ENCODE measurements at places on chromosomes 12 and 14. TPM values are rescaled to one million over a fixed set of nuclear protein-coding genes. Genes with fewer than 3 reads are reported as not detected.

The OLR1 gene
- total RNA-seq = not detected

The TMPRSS12 gene
- total RNA-seq = not detected

The SERPINA5 gene
- total RNA-seq = not detected

The CD4 gene
- 1.00 TPM for total RNA-seq

The DHRS2 gene
- total RNA-seq = not detected

The TROAP gene
- 0.49 TPM for total RNA-seq

The METTL3 gene
- 23.7 TPM for total RNA-seq

The PZP gene
- not detected for total RNA-seq

The ZDHHC22 gene
- not detected for total RNA-seq

DNA sequence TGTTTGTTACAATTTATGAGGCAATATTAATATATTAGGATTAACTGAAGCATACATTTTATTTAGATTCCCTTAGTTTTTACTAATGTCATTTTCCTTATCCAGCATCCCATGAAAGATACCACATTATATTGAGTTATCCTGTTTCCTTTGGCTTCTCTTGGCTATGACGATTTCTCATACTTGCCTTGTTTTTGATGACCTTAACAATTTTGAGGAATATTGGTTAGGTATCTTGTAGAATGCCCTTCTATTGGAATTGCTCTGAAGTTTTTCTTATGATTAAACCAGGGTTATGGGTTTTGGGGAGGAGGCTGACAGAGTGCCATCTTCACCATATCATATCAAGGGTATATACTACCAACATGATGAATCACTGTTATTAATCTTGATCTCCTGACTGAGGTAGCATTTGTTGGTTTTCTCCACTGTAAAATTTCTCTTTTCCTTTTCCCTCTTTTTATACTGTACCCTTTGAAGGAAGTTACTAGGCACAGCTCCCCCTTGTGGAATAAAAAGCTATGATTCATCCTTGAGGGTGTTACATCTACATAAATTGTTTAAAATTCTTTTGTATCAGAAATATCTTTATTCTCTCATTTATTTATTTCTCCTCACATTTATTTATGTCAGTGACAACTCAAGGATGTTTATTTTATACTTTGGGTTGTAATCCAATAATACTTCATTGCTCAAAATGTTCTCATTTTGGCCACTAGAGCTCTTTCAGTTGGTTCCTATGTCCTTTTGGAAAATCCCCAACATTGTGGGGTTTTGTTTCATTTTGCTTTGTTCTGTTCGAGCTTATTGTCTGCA is 239.0 kb downstream of the SLC16A7 start:
- DNase-seq = no peak

- DNase-seq = no peak
Measured at GRCh38 chr12:53195516-53196420, 11.3 kb downstream of the ITGB7 start.

DNA sequence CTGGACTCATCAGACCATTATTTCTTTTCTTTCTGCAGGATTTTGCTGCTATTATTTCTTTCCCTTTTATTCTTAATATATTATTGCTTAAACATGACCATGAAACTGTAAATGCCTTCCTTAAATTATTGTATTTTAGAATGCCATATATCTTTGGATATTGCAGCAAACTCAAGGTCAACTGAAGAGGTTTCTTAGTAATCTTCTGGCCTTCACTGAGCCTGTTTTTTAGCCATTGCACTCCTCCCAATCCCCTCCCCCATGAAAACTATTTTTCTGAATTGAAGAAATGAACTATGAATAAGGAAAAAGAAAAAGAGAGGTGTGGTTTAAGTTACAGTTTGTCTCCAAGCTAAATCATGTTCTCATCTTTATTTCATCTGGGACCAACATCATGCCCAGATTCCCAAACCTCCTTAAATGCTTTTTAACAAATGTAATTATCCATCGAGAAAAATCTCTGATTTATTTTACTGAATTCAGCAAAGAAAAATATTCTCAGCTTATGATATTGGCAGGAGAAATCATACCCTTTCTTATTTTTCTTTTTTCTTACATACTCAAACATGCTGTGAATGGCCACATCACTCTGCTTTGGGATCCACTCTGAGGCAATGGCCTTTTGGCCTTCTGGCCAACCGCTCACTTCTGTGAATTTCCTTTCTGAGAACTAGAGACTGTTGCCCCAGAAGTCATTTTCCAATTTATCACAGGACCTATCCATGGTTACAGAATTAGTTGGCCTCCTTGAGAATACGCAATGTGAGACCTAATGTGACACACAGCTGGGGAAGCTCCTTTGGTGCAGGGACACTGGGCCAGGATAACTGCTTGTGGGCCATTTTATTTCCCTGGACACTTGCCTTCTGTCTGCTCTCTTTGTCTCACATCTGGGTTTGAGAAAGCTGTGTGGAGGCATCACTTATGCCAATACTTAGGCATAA is 50.9 kb downstream of the IGF1 start:
- DNase-seq = no peak

DNA sequence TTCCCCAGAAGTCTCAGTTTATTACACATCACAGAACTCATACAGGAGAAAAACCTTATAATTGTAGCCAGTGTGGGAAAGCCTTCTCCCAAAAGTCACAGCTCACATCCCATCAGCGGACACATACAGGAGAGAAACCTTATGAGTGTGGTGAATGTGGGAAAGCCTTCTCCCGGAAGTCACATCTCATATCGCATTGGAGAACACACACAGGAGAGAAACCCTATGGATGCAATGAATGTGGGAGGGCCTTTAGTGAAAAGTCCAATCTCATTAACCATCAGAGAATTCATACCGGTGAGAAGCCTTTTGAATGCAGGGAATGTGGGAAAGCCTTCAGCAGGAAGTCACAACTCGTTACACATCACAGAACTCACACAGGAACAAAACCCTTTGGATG is 20.1 kb downstream of the ZNF84 start:
- no peak for DNase-seq

- no peak for DNase-seq
Measured at GRCh38 chr14:56844406-56845002, 34.2 kb upstream of the OTX2 start.

DNA sequence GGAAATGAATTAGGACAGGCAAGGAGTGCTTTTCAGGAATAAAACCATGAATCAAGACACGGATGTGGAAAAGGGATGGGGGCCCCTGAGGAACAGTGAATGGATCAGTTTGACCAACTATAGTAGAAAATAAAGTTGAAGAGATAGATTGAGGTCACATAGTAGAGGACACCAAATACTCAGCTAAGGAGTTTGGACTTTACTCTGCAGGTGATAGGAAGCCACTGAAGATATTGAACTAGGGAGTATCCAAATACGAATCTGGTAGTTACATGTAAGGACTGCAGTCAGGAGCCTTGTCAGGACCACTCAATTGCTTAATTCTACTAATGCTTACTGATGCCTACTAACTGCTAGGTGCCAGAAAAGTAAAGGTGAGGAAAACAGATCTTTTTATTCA is 20.4 kb downstream of the ENTPD5 start:
- no peak for DNase-seq

DNA sequence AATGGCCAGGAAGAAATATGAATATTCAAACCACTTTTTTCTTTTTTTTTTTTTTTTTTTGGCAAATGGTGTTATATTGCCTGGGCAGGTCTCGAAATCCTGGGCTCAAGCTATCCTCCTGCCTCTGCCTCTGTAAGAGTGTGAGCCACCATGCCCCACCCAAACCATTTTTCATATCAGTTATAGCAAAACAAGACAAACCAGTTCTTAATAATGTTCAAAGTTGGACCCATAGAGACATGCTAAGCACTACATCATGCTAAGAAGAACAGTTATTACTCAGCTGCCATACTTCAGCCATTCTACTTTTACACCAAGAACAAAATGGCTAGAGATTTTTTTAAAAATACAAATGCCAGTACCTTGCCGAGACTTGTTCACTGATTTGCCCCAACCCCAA is 25.5 kb downstream of the EIF2S1 start:
- DNase-seq = no peak

GRCh38 chr14:99552572-99553216 is 51.3 kb downstream of the CCDC85C start:
- DNase-seq = no peak

GRCh38 chr12:41681898-41682297 is 462.8 kb downstream of the GXYLT1 start:
- no peak for DNase-seq

- no peak for DNase-seq
Measured at GRCh38 chr12:32397696-32398095, 1.7 kb upstream of the FGD4 start.

DNA sequence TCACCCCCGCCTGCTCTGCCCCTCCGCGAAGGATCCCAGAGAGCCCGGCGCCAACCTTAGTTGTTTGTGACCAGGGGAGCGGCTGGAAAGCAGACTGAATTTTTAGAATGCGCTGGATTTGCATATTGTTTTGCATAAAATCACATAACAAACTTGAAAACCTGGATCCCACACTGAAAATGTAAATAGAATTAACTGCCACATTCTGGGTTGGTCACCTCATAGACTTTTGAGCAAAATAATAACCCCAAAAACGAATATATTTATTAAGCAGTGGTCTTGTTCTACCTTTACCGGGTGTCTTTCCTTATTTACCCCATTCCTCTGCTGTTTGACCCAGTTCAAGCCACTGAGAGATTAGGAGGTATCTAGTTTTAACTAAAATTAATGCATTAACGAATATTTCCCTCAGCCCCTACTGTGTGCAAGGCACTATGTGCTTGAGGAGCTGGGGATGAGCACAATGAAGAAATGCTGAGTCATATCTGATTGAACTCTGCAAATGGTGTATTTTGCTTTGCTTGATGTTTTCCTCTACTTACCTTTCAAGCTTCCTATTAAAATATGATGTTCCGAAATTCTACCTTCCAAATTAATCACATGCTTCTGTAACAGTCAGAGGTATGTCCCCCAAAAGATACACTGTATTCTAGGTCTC is 438 bp upstream of the EGLN3 start:
- no peak for DNase-seq

DNA sequence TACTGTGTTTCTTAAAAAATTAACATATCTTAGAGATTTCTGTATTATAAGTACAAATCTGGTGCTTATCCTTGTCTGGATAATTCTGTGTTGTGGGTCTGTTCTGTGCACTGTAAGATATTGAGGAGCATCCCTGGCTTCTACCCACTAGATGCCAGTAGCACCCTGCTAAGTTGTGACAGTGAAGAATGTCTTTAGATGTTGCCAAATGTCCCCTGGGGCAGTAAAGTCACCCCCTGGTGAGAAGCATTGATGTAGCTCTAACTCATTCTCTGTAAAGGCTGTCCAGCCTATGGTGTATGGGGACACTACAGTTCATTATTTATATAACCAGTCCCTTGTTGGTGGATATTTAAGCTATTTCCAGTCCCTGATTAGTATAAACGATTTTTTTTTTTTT is 31.4 kb downstream of the MAP1LC3B2 start:
- DNase-seq = no peak

DNA sequence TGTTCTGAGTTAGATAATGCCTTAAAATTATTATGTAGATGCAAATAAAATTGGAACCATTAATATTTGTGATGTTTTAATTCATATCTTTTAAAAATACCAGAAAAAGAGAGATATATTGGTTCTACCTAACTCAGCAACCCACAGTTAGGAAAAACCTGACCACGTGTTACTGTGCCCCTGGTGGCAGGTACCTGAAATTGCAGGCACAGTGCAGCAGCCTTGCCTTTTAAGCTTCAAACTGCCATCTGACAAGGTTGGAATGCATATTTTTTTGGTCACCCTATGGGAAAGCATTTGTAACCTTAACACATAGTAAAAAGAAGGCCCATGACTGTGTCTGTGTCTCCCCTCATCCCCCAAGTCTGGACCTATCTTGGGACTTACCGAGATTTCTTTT is 109.4 kb upstream of the NOS1 start:
- no peak for DNase-seq

GRCh38 chr14:54944737-54945391 is 42.2 kb upstream of the GCH1 start:
- DNase-seq = no peak

- peak; percentile 55 for DNase-seq
Measured at GRCh38 chr14:23068789-23069412, 11.6 kb upstream of the CDH24 start.

- no peak for DNase-seq
Measured at GRCh38 chr12:52792185-52793029, 3.5 kb downstream of the KRT3 start.

GRCh38 chr12:94038605-94039004 is 109.8 kb upstream of the PLXNC1 start:
- DNase-seq = no peak

- no peak for DNase-seq
Measured at GRCh38 chr14:60204104-60204842, 39.1 kb upstream of the DHRS7 start.

DNA sequence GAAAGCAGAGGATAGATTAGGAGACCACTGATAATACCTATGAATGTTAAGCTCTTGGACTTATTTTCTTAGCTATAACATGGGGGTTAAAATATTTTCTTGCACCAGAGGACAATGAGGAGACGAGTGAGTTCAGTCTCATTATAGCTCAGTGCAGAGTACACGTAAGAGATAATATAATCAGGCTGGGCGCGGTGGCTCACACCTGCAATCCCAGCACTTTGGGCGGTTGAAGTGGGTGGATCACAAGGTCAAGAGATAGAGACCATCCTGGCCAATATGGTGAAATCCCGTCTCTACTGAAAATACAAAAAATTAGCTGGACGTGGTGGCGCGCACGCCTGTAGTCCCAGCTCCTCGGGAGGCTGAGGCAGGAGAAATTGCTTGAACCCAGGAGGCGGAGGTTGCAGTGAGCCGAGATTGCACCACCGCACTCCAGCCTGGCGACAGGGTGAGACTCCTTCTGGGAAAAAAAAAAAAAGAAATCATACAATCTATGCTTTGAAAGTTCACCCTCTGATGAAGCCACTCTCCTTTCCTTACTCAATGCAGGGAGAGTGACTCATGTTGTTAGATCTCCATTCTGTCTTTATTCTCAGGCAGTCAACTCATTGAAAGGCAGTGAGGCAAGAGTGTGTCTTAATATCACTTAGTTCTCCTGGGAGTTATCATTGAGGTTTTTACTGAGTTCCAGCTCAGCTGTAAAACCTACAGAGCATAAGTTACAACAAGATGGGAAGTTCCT is 134.2 kb downstream of the SYNE2 start:
- DNase-seq = no peak

DNA sequence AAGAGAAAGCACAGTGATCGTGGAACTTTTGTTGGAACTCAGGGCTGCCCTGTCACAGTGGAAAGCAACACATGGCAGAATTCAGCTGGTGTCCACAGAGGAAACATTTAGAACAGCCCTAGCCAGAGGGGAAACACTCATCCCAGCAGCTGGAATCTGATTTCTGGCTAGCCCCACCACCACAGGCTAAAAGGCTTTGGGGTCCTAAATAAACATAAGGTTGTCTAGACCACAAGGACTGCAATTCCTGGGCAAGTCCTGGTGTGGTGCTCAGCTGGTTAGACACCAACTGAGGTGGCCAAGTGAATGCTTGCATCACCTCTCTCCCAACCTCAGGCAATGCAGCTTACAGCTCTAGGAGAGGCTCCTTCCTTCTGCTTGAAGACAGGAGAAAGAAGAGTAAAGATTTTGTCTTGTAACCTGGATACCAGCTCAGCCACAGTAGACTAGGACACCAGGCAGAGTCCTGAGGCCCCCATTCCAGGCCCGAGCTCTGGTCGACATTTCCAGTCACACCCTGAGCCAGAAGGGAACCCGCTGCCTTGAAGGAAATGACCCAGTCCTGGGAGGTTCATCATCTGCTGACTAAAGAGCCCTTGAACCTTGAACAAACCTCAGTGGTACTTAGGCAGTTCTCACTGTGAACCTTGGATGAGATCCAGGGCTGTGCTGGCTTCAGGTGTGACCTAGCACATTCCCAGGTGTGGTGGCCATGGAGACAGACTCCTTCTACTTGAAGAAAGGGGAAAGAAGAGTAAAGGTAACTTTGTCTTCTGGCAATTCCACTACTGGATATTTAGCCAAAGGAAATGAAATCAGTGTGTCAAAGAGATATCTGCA is 85.4 kb upstream of the PLXNC1 start:
- no peak for DNase-seq
